ENCODE measurements at places on chromosomes 11 and 22.
A peak's percentile ranks its signal among the peaks of the same experiment; 100 is the strongest.

GRCh38 chr11:33116535-33116934 lies 44.7 kb downstream of the CSTF3 start:
- DNase-seq: no peak

DNA sequence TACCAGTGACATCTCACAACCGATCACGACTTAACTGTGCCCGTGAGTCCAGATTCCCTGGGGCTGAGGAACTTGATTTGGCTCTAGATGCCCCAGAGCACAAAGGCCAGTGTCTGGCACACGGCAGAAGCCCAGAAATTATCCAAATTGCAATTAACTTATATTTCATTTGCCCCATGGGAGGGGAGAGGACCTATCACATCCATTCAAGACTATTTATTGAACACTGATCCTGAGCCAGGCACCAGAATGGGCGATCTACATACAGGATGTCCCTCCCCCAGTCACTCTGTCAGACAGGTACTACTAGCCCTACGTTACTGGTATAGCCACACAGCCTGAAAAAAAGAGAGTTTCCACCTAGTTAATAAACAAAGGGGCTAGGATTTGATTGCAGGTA lies 5.1 kb downstream of the DNAL4 start:
- no peak for DNase-seq

GRCh38 chr11:84384731-84385130 lies 1098.6 kb upstream of the CCDC90B start:
- DNase-seq: peak; percentile 17

- no peak for DNase-seq
Measured at GRCh38 chr22:49056301-49056700, 771.4 kb downstream of the BRD1 start.

DNA sequence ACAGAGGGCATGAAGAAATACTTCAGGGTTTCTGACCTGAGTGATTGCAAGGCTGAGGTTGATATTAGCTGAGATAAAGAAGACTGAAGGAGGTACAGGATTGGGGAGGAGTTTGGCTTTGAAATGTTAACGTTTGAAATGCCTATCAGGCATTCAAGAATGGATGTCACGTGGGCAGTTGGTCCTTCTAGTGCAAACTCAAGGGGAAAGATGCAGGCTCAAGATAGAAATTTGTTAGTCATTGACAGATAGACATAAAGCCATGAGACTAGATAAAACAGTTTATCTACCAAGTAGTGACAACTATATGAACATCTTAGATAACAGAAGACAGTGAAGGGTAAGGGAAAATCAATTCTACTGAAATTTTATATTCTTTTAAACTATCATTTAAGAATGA lies 23.1 kb downstream of the TTC17 start:
- no peak for DNase-seq

DNA sequence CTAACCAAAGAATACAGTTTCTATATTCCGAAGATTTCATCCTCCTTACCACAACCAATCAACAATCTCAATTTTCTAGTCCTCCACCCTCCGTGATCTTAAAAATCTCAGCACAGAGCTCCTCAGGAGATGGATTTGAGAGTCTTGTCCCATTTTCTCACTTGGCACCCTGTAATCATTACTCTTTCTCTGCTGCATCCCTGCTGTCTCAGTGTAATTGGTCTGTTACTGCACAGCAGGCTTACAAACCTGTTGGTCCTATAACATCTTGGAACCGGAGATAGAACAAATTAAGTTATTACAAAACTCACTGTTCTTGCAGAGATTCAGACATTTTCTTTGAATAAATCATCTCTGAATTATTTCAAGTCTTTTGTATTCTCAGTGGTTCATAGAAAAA lies 1227.2 kb downstream of the JRKL start:
- no peak for DNase-seq

DNA sequence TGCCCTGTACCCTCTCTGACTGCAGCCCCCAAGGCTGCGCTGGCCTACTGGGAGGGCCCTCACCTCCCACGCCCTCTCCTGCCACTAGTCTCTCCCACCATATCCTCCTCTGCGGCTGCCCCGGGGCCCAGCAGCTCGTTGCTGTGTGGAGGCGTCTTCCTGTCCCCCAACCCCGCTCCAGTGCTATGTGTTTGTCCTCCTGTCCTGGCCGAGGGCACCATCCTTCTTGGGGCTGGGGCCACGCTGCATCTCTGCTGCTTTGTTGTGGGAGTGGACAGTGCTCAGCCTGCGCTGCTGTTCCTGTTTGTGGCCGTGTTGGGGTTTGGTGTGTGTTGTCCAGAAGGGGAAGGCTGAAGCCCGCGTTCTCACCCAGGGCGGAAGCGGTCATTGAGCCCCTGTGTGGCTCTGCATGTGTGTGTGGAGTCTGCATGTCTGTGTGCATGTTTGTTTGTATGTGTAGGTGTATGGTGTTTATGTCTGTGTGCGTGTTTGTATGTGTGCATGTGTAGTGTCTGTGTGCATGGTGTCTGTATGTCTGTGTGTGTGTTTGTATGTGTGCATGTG lies 15.7 kb downstream of the TPCN2 start:
- DNase-seq: no peak

DNA sequence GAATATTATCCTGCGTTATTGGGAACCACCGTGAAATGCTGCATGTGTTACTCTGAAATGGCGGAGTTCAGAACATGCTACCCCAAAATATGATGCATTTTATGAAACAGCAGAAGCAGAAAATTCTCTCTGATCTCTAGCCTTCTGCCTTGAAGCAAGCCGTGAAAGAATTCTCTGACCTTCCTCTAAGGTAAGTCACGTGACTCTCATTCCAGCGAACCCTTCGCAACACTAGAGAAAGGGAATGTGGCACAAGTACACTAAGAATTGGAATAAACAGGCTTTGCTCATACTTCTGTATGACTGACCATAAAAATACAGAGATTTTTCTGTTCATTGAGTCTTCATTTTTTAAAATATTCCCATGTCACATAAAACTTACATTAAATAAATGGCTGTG lies 805.6 kb upstream of the LRRC4C start:
- DNase-seq: no peak

GRCh38 chr11:63490551-63491239 lies at the start of gene PLAAT5:
Gene PLAAT5 (minus strand): TSS chr11:63491167. CDS start chr11:63491034, 133 bp downstream.
- no peak for DNase-seq

GRCh38 chr11:69355959-69356702 lies 62.2 kb downstream of the MYEOV start:
- DNase-seq: no peak

- peak; percentile 20 for DNase-seq
Measured at GRCh38 chr11:120985718-120986569, 38.0 kb upstream of the TBCEL start.

GRCh38 chr11:45815747-45816146 lies 10.8 kb downstream of the SLC35C1 start:
- DNase-seq: no peak

DNA sequence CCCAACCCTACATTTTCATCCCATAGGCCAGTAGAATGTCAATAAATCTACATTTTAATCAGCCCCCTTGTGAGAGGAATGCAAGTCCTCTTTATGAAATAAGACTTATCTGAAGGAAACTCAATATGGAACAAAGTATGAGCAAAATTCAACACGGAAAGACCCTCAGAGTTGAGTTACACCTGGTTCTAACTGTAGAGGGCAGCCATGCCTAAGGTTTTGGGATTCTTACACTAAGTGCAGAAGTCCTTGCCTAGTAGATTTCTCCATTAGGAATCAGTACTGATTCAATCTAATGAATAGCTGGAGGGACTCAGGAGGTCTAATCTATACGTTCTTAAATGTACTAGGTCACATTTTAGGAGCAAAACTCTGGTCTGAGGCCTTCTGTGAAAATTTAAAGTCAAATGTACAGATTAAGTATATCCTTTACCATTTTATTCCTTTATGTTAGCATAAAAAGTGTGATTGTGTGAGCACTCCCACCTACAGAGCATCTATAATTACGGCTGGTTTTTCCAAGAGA lies 904.5 kb downstream of the DLG2 start:
- no peak for DNase-seq

GRCh38 chr22:41933411-41934177 lies 7.0 kb upstream of the TNFRSF13C start:
- no peak for DNase-seq

GRCh38 chr11:76102802-76103201 lies 103.5 kb downstream of the WNT11 start:
- no peak for DNase-seq

GRCh38 chr11:12220305-12220704 lies 109.9 kb downstream of the MICAL2 start:
- no peak for DNase-seq

GRCh38 chr11:61522881-61523280 lies 14.3 kb downstream of the LRRC10B start:
- DNase-seq: no peak

GRCh38 chr22:26860301-26860700 lies 202.9 kb downstream of the MIAT start:
- no peak for DNase-seq

- DNase-seq: peak; percentile 68
Measured at GRCh38 chr11:132099692-132100091, 729.3 kb downstream of the NTM start.

All from inflammatory macrophage (primary cell).